ENCODE measurements at places on chromosomes 4 and X. TPM values are rescaled to one million over a fixed set of nuclear protein-coding genes. Genes with fewer than 3 reads are reported as not detected.

N4BP2 gene
- 14.5 TPM for polyA plus RNA-seq

GRCh38 chrX:258291-259040 is 22.7 kb upstream of the PLCXD1 start:
- no peak for DNase-seq

DNA sequence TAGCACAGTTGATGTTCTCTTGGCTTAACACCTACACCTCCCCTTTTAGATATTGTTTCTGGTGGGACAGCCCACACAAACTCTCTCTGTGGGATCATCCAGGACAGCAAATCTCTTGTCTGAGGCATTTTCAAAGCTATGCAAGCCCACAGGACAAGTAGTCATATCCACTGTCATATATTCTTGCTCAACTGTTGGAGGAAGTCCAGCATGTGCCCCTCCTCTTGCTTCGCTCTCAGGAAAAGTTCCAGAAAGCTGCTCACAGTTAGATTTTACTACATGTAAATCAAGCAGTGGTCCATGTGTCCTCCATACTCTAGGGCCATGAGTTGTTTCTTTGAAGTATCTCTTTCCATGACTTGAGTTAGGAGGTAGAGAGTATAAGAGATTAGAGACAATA is 260.7 kb downstream of the INPP4B start:
- DNase-seq, result no peak

PNMA3 gene
- 0.42 TPM for polyA plus RNA-seq

FAM241A gene
- polyA plus RNA-seq, result 4.0 TPM

- DNase-seq, result no peak
These were observed 1074.2 kb downstream of the STIM2 start for GRCh38 chr4:27934871-27935270.

HHIP gene
- polyA plus RNA-seq, result not detected

DNA sequence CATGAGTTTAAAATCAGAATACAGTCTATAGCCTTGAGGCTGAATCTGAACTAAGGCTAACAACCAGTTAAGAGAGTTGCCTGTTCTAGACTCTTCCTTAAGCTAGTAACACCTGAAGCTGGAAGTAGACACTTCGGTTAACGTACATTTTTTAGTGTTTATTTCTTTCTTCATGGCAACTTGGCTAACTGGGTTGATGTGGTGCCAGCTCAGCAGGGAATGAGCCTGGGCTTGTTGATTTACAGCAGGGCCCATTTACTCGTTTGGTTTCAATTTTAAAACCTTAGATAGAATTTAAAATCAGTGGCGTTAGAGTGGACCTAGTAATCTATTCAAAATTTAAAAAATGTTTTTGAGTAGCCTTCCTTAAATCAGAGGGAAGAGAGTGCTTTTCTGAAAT is 137.6 kb upstream of the ESX1 start:
- DNase-seq, result no peak

- DNase-seq, result no peak
These were observed 516.3 kb upstream of the ATOH1 start for GRCh38 chr4:93312299-93312698.

PHOX2B gene
- not detected for polyA plus RNA-seq

CT45A5 gene
- not detected for polyA plus RNA-seq

DNA sequence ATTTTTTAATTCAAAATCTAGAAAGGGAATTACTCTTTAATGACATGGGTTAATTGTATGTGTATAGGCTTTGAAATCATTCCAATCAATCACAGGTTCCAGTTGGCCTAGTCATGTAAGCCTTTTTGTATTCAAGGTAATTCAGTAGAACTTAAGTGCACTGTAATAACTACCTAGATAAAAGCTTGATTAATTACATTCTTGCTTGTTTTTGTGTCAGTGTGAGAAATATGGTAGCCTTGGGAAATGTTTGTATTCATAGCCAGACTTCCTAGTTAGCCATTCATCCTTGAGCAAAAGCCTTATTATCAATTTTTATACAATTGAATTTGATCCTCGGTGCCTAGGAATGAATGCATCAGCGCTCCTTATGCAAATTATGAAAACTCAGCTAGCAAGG is 33.5 kb downstream of the TKTL2 start:
- DNase-seq, result no peak

DNA sequence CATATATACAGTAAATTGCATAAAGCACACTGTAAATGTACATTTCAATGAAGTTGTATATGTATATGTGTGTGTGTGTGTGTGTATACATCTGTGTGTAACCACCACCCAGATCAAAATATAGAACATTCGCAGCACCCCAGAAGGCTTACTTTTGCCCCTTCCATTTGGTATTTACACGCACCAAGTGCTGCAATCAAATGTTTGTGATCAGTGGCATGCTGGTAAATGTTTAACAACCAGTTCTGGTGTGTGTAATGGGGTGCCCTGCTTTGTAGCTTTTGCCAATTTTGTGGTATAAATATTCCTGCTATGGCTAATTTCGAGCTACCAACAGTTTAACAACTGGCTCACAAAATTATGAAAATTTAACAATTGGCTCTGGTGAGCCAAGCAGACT is 101.3 kb downstream of the RTL5 start:
- no peak for DNase-seq

DNA sequence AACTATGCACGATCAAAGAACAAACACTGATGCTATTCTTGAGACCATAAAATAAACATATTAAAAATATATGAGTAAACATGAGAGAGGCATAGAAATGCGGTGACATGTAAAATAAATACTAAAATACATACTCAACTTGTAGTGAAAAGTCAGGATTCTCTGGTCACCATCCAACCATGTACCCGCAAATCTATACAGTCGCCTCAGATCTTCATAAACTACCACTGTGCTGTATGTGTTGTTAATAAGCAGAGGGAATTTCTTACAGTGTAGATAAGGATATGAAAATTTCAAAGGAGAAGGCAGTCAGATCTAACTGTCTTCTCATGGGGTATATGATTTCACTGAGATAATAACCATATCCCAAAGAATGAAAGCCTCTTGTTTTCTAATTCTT is 67.8 kb upstream of the FAM47B start:
- no peak for DNase-seq
